Central memory CD8-positive, alpha-beta T cell (primary cell): ENCODE measurements at places on chromosomes 11 and 22.

GRCh38 chr11:64296236-64296635 is 3.9 kb upstream of the CATSPERZ start:
- no peak for DNase-seq
- H3K27ac ChIP-seq: no peak overlapping the region
- peaks cover 17% of the 10 kb centered on the region for H3K4me1 ChIP-seq
- peaks cover 91% of the 10 kb centered on the region for H3K27me3 ChIP-seq

- peaks cover 60% of the 10 kb centered on the region for H3K4me1 ChIP-seq
- H3K27me3 ChIP-seq: no peaks in the 10 kb centered on the region
- H3K27ac ChIP-seq: peak overlapping the region; percentile 80
- no peak overlapping the region for H3K4me3 ChIP-seq
Measured at GRCh38 chr11:4065601-4066377, 28.8 kb upstream of the RRM1 start.

- H3K4me1 ChIP-seq: no peaks in the 10 kb centered on the region
- DNase-seq: no peak
- no peak overlapping the region for H3K27ac ChIP-seq
- peaks cover 3% of the 10 kb centered on the region for H3K36me3 ChIP-seq
Measured at GRCh38 chr11:117438371-117439000, 110.8 kb downstream of the CEP164 start.

GRCh38 chr22:41308544-41308947 is 7.2 kb downstream of the ZC3H7B start:
- H3K36me3 ChIP-seq: peaks cover 10% of the 10 kb centered on the region
- no peaks in the 10 kb centered on the region for H3K27me3 ChIP-seq
- peaks cover 48% of the 10 kb centered on the region for H3K4me1 ChIP-seq
- peak overlapping the region; percentile 57 for H3K27ac ChIP-seq
- H3K4me3 ChIP-seq: no peak overlapping the region
- DNase-seq: no peak

DNA sequence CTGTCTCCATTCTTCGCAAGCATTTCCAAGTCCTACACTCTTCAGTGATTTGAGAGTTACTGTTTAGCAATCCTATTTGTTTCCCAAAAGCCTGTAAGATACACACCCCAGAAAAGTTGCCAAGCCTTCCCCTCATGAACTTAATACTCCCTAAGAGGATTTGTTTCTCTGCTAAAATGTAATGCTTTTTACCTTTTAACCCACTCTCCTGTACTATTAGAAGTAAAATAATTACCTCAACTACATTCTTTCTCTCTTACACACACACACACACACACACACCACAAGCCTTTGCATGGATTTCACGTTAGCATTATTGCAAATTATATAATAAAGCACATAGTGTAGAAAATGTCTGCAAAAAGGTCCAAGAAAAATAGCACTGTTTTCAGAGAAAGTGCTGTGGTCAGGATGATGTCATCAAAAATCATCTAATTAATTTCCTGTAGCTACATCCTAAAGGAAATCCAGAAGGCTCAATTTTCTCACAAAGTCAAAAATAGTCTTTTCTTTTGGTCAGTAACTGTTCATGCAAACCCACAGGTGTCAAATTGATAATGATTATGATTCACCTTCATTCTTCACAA is 364.1 kb upstream of the PITPNB start:
- peaks cover 15% of the 10 kb centered on the region for H3K27me3 ChIP-seq
- no peak overlapping the region for H3K27ac ChIP-seq
- no peak overlapping the region for H3K4me3 ChIP-seq
- H3K4me1 ChIP-seq: no peaks in the 10 kb centered on the region
- H3K36me3 ChIP-seq: peaks cover 3% of the 10 kb centered on the region

DNA sequence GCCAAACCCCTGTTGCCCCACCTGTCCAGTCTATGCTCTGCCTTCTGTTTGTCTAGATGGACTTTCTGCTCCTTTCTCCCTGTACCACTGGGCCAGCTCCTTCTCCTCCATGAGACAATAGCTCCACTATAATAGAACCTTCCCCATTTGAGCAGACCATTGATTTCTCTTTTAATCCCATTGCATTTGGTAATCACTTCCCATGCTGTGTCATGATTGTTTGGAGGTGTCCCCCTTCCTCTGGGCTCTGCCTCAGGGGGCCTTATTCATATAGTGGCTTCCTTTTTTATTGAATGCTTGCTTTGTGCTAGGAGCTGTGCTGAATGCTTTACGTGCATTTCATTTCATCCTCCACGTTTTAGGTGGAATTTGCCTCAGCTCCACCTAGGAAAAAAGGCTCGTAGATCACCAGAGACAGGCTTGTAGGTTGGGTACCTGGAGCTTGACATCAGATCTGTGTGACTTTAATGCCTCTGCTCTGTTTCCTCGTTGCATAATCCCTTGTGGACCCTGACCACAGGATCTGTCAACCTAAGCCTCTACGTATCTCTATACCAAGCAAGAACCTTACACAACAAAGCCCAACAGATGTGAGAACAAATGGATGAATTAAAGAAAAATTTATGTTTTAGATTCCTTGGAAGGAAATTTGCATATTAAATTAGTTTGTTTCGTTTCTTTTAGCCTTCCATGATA is 106.2 kb upstream of the RASSF10 start:
- no peaks in the 10 kb centered on the region for H3K36me3 ChIP-seq
- H3K4me3 ChIP-seq: no peak overlapping the region
- no peak overlapping the region for H3K27ac ChIP-seq
- no peaks in the 10 kb centered on the region for H3K4me1 ChIP-seq

DNA sequence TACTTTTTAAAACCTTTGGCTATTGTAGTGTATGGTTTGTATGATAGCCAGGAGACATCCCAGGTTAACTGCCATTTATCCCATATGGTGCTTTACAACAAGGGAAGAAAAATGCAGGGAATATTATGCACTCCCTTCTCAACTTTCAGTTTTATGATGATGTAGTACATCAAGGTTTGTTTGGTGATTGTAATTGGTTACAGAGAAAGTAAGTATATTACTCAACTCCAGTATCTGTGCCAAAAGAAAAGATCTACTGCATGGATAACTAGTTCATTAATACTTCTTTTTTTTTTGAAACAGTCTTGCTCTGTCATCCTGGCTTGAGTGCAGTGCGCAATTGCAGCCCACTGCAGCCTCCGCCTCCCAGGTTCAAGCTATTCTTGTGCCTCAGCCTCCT is 65.3 kb downstream of the BCL2L13 start:
- peaks cover 4% of the 10 kb centered on the region for H3K36me3 ChIP-seq
- DNase-seq: no peak
- H3K4me3 ChIP-seq: no peak overlapping the region
- H3K27ac ChIP-seq: no peak overlapping the region
- peaks cover 15% of the 10 kb centered on the region for H3K4me1 ChIP-seq

GRCh38 chr22:46416891-46417580 is 81.5 kb downstream of the TRMU start:
- H3K4me1 ChIP-seq: no peaks in the 10 kb centered on the region
- H3K27ac ChIP-seq: no peak overlapping the region
- H3K36me3 ChIP-seq: no peaks in the 10 kb centered on the region

GRCh38 chr11:119459293-119459976 is 36.5 kb upstream of the THY1 start:
- H3K4me1 ChIP-seq: no peaks in the 10 kb centered on the region
- no peak for DNase-seq
- no peaks in the 10 kb centered on the region for H3K36me3 ChIP-seq
- peaks cover 51% of the 10 kb centered on the region for H3K27me3 ChIP-seq

DNA sequence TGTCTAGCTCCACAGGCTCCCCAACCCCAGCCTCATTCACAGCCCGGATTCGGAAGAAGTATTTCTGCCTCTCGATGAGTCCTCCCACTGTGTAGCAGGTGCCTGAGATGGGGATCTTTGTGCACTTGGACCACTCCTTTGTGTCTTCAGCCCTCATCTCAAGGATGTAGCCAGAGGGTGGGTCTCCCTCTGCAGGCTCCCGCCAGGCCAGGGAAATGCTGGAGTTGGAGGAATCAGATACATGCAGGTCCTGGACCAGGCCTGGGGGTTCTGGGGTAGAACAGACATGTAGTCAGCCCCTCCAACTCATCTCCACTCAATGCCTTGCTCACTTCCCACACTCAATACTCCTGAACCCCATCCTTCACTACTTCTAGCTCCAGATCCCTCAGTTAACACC is 10.8 kb downstream of the TMEM86A start:
- peaks cover 11% of the 10 kb centered on the region for H3K4me1 ChIP-seq
- no peak overlapping the region for H3K27ac ChIP-seq
- H3K27me3 ChIP-seq: peaks cover 11% of the 10 kb centered on the region
- H3K36me3 ChIP-seq: peaks cover 6% of the 10 kb centered on the region

GRCh38 chr11:79488286-79488685 is 47.5 kb upstream of the TENM4 start:
- H3K27me3 ChIP-seq: peaks cover 1% of the 10 kb centered on the region
- no peaks in the 10 kb centered on the region for H3K4me1 ChIP-seq
- H3K4me3 ChIP-seq: no peak overlapping the region

- H3K27ac ChIP-seq: no peak overlapping the region
- H3K4me1 ChIP-seq: no peaks in the 10 kb centered on the region
- DNase-seq: no peak
- H3K27me3 ChIP-seq: peaks cover 66% of the 10 kb centered on the region
- no peaks in the 10 kb centered on the region for H3K36me3 ChIP-seq
Measured at GRCh38 chr11:34411111-34411510, 27.6 kb upstream of the CAT start.

GRCh38 chr11:6319704-6320410 is 444 bp downstream of the CAVIN3 start:
- DNase-seq: no peak
- H3K27ac ChIP-seq: no peak overlapping the region
- H3K4me3 ChIP-seq: no peak overlapping the region
